NCI-H1417 (cell line): ENCODE measurements at places on chromosomes 13 and 19.

GRCh38 chr19:46660551-46661019 is 397 bp downstream of the DACT3 start:
- DNase-seq: no peak

- no peak for DNase-seq
Measured at GRCh38 chr19:18586306-18586705, 2.3 kb upstream of the REX1BD start.

DNA sequence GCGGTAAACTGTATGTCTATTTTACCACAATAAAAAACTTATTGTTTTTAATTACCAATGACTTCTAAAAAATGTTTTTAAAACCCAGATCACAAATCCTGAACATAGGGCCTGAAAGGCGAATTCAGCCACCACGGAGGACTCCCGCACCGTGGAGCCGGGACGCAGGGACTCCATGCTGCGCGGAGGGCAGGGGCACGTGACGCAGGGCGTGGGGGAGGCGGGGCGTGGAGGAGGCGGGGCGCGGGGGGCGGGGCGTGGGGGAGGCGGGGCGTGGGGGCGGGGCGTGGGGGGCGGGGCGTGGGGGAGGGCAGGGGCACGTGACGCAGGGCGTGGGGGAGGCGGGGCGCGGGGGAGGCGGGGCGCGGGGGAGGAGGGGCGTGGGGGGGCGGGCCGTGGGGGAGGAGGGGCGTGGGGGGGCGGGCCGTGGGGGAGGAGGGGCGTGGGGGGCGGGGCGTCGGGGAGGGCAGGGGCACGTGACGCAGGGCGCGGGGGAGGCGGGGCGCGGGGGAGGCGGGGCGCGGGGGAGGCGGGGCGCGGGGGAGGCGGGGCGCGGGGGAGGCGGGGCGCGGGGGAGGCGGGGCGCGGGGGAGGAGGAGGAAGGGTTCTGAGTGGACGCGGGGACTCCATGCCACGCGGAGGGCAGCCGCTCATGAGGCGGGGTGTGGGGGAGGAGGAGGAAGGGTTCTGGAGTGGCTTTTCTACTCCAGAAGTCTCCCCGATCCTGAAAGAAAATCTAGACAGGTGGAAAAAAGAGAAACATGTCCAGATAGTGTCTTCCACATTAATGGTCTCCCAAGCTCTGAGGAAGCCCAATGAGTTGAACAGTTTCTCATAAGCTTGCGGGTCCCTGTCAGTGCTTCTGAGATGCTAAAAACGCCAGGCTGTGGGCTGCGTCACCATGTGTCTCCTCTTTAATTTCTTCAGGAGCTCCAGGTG is 4.4 kb upstream of the PROZ start:
- peak; percentile 87 for DNase-seq

- DNase-seq: no peak
Measured at GRCh38 chr19:12997179-12997966, 2.1 kb downstream of the NFIX start.

GRCh38 chr19:45079911-45080370 is 881 bp downstream of the GEMIN7 start:
- no peak for DNase-seq

GRCh38 chr13:22287343-22287920 is 616.6 kb downstream of the FGF9 start:
- no peak for DNase-seq

GRCh38 chr19:31940396-31940795 is 405.0 kb upstream of the ZNF507 start:
- no peak for DNase-seq

GRCh38 chr19:48069435-48069834 is 25.6 kb upstream of the CABP5 start:
- DNase-seq: no peak

DNA sequence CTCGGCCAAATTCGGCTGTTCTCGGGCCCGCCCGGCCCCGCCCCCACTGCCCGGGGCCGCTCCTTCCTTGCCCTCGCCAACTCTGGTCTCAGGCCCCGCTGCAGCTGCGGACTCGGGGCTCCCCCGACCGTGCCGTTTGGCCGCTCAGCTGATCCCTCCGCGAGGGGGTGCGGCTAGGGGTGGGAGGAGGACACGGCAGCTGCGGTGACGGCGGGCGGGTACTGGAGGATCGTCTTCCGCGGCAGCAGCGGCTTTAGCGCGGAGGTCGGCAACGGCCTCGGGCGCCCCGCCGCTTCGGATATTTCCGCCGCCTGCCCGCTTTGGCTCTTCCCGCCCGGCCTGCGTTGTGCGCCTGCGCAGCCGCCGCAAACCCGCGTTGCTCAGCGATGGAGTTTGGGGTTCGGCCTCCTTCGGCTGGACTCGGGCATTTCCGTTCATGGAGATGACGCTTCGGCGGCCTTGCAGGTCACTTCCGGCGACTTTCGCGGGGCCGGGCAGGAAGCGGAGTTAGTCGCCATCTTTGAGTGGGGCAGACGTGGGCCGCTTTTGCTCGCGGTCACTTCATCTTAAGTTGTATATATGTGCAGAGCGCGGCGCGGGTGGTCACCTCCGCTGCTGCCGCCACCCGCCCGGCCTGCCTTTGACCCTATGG is 338 bp upstream of the UBE2M start:
- DNase-seq: no peak

DNA sequence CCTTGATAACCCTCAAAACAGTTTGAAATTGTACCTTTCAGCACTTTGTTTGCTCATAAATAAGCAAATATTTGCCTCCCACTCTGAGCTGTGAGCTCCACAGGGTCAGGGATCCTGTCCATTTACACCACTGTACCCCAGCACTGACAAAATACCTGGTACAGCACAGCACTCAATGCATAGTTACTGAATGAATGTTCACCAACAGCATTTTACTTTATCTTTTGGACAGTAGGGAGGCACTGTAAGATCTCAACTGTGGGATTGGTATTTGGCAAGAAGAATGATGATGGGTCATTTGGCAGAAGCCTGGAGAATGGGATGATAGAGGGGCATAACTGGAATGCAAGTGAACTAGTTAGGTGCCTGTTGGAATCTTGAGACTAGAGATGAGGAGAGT is 127.2 kb upstream of the ARGLU1 start:
- no peak for DNase-seq

DNA sequence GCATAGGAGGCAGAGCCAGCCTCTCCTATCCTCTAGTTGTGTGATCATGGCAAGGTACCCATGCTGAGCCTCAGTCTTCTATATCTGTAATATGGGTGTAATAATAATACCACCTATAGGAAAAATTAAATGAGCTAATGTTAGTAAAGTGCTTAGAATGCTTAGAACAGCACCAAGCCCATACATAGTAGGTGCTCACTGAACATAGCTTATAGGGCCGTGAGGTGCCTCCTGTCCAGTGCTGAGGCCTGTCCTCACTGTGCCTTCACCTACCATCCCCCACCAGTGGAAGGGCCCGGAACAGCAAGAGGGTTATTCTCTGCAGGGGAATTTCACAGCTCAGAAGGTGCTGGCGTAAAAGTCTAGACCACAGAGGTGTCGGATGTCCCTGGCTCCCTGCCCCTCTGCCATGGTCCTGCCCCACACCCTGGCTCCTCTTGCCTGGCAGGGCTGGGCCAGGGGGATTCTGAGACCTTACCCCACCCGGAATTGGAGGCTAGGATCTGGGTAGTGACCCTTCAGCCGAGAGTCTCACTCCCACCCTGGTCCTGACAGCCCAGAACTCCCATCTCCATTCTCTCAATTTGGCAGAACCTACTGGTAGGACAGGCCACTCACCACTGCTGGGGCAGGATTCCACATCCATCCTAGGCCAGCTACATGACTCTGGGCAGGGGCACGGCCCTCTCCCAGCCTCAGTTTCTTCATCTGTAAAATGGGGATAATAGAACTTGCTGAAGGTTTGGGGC is 2.2 kb upstream of the SCN1B start:
- no peak for DNase-seq

- DNase-seq: no peak
Measured at GRCh38 chr13:28918030-28918429, 97.9 kb downstream of the MTUS2 start.

DNA sequence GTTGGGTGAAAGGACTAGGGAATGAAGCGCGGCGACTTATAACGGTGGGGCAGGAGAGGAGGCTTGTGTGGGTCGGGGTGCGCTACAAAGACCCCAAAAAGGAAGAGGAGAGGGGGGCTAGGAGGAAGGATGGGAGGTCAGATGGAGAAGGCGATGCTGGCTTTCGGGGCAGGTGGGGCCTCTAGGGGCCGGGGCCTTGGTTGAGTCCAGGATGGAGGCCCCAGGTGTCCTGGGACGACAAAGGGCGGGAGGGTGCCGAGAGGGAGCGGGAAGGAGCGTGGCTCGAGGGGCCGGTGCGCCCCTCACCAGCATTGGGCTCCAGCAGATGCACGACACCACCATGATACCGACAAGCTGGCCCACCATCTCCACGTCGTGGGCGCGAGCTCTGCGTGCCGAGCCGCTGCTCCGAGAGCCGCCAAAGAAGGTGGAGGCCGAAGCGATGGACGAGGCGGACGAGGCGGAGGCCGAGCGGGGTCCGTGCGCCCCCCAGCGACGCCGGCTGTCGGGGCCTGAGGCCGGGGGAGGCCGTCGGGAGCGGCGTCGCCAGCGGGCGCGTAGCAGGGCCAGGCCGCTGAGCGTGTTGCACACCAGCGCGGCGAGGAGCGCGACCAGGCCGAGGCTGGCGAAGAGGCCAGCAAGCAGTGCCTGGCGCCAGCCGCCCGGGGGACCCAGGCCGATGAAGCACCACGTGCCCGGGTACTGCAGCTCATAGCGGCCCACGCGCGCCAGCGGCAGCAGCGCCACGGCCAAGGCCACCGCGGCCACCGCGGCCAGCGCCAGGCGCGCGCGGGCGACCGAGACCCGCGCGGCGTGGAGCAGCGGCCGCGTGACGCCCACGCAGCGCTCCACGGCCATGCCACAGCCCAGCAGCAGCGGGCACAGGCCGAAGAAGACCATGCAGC is 1.8 kb downstream of the PTGER1 start:
- no peak for DNase-seq

DNA sequence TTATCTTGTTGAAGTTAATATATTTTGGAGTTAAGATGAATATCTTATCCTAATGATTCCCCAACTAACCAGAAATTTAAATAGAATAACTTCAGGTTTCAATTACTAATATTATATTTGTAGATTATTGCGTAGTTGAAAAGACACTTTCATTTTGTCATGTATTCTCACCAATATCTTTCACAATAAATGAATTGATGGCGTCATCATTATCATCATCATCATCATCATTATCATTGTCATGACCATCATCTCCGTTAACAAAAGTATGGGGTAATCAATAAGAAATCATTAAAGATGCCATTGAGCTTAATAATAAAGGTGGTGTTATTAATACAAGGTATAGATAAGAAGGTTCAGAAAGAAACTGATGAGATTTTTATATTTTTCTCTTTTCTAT is 768.8 kb upstream of the SLC10A2 start:
- DNase-seq: no peak

DNA sequence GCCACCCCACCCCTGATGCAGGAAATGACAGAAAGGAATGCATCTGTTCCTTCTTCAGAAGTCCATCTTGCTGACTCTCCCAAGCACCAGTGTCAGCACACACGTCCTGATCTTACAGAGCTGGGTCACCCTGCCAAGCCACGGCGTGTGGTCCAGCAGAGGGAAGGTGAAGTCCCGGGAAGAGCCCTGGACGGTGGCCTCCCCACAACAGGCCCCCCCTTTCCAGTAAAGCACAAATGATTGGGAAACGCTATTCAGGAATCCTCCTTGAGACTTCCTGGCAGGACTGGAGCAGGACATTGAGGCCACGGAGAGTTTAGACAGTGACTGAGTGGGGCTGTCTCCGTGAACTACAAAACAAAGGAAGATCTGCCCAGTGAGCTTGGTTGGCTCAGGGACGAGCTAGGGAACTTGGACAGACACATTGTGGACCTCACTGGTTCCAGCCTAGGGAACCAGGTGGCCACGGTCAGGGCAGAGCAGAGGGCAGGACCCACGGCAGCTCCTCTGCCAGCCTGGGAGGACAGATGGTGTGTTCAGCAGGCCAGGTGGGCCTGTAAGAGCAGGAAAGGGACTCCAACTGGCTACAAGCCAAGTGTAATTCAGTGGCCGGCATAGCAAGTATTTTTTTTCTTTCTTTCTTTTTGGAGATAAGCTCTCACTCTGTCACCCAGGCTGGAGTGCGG is 41.7 kb downstream of the ELL start:
- DNase-seq: peak; percentile 13

DNA sequence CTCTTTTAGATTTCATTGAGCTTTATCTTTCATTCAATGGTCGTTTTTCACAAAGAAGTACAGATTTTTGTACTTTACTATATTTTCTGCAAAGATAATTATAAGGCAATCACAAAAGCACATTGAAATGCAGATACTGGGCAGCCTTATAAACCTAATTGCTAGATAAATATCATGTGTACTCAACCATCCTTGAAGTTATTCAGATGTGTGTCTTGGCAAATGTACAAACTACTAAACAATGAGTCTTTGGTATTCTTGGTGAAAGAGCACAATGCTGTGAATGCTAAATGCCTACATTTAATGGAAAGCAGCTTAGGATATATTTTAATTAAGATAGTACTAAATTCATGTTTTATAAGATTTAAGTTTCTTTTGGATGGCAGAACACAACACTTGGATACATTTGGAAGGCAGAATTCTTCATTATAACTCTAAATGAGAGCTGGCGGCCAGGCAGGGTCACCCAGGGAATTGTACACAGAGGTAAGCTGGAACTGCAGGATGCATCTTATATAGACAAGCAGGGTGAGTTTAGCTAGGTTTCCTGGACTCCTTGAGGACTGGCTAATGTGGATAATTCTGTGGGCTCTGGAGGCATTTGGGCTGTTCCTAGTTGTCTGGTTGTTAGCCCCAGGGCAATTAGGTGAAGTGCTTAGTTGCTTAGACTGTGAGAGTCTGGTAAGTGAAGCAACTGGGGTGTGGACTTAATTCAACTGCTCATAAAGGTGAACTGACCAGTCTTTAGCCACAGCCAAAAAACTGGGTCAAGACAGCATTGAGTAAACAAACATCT is 286.6 kb downstream of the PCDH20 start:
- no peak for DNase-seq

DNA sequence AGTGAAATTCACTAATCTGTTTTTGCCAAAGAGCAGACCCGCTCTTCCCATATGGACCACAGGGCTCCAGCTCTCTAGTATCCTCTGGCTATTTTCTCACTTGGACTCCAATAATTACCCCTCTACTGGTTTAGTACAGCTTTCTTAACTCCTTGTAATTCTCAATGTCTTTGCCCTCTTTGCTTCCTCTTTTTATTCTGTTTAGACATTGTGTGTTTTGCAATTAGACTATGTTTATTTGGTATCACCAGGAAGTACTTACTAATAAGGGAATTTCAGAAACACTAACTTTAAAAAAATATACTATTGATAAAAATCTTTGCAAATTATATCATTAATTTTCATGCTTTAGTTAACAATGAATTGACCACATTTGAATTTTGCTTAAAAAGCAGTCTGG is 111.6 kb upstream of the OBI1 start:
- DNase-seq: no peak

DNA sequence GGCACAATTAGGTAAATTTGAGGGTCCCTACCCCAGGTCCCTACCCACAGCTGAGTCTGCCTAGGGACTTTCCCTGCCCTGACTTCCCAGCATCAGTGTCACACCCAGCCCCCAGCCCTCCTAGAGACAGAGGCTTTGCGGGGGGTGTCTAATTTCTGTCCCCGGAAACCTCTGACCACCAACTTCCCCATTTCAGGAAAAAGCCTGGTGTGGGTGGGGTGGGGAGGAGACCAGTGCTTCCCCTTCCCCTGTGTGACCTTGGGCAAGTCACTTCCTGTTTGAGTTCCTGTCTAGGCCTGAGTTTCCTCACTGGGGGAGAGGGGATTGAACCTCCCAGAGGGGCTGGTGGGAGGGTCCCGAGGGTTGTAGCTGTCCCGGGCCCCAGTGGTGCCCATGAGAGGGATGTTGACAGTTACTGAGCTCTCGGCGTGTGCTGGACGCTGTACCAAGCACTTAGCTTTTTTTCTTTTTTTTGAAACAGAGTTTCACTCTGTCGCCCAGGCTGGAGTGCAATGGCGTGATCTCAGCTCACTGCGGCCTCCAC is 7.9 kb downstream of the VASP start:
- no peak for DNase-seq
